ENCODE measurements at places on chromosomes 16 and 17.

- no peak for DNase-seq
Observed at GRCh38 chr17:1872976-1873375, 43.2 kb downstream of the RPA1 start.

DNA sequence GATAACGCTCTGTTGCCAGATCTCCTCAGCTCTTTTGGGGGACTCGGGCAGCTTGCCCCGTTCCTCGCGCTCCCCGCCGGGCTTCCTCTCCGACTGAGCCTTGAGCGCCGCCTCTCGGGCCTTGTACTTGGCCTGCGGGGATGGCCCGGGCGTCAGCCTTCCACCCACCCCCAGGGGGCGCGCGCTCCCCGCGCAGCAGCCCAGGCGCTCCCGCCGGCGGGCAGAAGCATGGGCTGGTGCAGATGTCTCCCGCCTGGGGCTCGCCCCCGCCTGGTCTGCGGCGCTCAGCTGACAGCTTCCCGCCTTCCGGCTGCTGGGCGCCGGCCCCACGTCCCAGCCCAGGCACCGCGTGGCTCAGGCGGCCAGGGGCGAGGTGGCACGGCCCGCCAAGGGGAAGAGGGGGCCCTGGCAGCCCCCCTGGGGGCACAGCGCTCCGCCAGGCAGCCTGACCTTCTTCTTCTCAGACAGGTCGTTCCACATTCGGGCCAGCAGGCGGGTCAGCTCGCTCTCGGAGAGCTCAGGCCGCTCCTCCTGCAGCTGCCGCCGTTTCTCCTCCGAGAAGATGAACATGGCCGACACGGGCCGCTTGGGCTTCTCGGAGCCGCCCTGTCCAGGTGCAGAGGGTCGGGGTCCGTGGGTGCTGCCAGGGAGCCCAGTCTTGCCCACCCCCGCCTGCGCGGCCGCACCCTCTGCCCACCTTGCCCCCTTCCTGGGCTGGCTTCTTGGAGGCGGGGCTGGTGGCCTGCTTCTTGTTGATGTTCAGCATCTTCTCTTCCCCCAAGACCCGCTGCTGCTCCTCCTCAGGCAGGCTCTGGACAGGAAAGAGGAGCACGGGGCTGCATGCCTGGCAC is 8.9 kb downstream of the UBTF start:
- DNase-seq: no peak

DNA sequence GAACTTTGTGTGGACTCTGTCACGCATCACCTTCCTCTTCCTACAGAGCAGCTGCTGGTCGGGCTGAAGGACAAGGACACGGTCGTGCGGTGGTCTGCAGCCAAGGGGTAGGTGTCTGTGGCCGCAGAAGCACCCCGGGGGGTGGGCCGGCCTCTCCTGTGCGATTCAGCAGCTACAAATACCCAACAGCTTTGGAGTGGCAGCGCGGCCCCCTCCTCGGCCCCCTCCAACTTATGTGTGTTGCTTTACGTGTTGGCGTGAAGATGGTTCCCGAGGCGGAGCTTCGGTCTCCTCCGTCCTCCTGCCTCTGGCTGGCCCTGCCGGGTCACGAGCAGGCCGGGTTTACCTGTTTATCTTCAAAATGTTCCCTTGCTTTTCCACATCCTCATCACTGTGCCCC is 32.3 kb downstream of the ZNF750 start:
- DNase-seq: no peak

DNA sequence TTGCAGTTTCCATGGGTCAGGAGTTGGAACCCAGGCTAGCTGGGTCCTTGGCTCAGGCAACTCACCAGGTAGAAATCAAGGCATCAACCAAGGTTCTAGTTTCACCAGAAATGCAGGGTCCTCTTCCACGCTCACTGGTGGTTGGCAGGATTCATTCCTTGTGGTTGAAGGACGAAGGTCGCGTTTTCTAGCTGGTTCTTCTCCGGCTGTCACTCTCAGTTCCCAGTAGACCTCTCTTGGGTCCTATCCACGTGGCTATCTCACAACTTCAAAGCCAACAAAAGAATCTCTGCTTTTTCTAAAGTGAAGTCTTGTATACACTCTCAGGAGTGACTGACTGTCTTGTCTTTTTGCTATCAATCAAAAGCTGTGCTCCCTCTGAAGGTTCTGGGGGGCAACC is 146.3 kb upstream of the NOL11 start:
- DNase-seq: no peak

DNA sequence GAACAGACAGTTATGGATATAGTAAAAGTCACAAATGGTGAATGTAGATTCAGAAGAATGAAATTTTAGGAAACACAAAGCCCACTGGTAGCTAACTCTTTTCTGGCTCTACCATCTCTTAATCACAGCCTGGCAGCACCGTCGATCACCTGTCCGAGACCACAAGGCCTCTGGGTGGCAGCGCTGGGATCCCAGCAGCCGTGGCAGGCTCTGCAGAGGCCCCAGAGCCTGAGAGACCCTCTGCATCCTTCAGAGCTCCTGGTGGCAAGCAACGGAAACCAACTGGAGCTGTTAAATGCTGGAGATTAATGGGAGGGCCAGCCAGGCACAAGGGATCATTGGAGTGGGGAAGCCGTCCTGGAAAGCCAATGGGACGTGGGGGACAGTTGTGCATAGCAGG is 26.3 kb downstream of the LAT start:
- peak; percentile 47 for DNase-seq

DNA sequence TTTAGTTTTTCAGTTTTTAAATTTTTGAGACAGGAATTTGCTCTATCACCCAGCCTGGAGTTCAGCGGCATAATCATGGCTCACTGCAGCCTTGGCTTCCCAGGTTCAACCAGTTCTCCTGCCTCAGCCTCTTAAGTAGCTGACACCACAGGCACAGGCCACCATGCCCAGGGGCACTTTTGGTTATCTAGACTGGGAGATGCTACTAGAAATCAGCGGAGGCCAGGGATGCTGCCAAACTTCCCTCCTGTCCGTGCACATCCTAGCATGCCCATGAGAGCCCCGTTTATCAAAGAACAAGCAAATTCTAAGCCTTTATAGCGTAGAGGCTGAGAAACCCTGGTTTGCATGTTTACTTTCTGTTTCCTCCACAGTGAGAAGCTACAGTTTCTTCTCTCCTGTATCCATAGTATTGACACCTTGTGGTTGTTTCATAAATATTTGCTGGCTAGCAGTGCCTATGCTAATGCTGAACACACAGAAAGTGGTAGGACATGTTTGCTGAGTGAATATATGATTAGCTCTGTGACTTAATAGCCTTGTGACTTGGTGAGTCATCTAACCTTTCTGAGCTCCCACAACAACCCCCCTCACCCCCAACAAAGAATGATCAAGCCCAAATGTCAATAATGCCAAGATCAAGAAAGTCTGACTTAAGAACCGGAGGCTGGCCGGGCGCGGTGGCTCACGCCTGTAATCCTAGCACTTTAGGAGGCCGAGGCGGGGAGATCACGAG is 39.2 kb upstream of the MAF start:
- no peak for DNase-seq

GRCh38 chr16:21277927-21278706 is at the start of gene CRYM:
Gene CRYM (minus strand): TSS chr16:21278290. CDS start chr16:21278251, 39 bp downstream.
- no peak for DNase-seq

DNA sequence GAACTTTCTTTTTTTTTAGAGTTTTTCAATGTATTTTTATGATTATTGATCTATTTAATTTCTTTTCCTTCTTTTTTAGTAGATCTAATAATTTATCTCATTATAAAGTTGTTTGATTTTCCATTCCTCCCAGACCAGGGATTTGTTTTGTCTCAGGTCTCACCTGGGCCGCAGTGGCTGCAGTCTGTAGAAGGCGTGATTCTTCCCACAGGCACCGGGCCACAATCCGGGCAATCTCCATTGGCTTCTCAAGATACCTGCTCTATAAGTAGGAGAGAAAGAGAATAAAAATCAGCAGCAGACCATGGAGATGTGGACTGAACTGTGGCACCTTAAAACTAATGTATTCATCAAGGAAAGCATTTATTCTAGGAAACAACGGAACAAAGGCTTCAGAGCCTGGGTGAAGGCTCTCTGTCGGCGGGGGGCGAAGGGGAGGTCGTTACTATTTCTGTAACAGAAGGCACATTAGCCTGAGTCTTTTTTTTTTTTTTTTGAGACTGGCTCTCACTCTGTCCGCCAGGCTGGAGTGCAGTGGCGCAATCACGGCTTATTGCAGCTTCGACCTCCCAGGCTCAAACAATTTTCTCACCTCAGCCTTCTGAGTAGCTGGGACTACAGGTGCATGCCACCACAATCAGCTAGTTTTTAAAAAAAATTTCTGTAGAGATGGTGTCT is 42.7 kb downstream of the STAT3 start:
- DNase-seq: no peak

- no peak for DNase-seq
Observed at GRCh38 chr16:48247311-48247710, at the start of gene ABCC11. Gene ABCC11 (minus strand): TSS chr16:48247539. CDS start chr16:48231921, 15,618 bp downstream.

DNA sequence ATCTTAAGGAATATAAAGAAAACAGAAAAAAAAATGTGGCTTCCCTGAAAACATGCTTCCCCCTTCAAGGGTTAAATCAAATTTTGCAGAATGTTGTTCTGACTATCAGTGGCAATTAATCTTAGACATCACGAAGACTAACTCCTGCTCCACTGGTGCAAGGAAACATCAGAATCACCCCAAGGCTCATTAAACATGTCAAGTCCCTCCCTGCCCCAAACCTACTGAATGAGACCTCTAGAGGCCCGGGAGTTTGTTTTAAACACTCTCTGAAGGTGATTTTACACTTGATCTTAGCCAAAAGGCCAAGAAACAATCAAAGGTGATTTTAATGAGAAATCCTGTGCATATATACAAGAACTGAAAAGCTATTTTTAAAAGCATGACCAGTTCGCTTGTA is 18.3 kb downstream of the PSME3IP1 start:
- no peak for DNase-seq

- DNase-seq: no peak
Observed at GRCh38 chr16:489606-490005, 37.9 kb upstream of the CAPN15 start.

DNA sequence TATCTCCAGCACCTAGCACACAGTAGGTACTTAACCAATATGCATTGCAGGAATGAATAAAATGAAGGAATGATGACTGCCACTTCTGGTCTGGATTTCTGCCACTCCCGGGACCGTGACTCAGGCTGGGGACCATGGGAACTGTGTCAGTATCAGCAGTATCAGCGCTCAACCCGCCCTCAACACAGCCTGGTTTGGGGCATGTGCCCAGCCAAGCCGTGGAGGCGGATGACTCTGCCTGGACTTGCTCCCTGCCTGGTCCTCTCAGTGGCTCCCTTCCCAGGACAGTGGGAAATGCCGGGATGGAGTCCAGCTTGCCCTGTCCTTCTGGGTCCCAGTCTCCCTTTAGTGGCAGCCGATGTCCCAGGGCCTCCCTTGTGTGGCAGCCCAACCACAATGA is 55.1 kb downstream of the SRCIN1 start:
- no peak for DNase-seq

DNA sequence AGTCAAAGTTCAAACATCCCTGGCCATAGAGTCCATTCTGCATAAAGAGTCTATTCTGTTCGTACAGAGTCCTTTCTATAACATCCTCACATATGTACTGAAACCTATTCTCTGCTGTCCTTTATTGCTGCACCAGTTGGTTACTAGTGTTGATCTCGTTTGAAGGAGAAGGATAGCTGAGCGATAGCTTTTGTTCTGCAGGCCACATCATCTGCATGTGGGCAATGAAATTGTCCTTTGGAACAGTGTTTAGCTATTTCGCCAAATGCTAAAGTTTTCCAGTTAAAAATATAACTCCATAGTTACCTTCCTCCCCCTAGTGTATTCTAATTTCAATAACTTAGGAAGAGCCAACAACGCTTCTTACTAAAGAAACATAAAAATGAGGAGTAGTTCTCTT is 6.0 kb downstream of the RHOT1 start:
- no peak for DNase-seq

All from NT2/D1 (cell line).